Cerebellar nuclear complex (tissue), 1 donor: ENCODE measurements at places on chromosomes 16 and 17.
A peak's percentile ranks its signal among the peaks of the same experiment; 100 is the strongest.

DNA sequence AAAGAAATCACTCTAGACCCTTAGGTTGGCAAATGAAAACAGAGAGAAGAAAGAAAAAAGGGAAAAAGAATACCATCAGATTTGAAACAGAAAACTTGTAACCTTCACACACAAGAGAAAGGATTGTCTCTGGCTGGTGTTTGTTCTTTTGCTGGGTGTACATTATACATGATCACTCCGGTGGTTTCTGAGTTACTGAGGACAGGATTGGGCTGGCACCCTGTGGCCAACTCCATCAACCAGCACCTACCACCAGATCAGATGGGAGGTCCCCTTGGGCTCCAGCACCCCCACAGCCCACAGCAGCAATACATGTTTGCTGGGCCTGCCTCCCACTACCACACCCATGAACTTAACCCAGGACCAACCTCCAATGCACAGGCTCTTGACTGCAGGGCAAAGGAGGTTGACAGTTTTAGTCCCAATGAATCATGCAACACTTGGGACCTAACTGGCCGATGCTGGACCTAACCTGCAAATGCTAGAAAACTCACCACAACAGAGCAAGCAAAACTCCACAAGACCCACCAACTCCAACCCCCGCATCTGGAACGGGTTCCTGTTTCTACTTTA is 308.3 kb downstream of the SOX9 start:
- DNase-seq, result no peak

- peak; percentile 5 for DNase-seq
Measured at GRCh38 chr17:35849469-35850348, 19.0 kb downstream of the HEATR9 start.

- no peak for DNase-seq
Measured at GRCh38 chr17:69246726-69247375, 18.2 kb upstream of the ABCA10 start.

- DNase-seq, result no peak
Measured at GRCh38 chr16:88363239-88363891, 19.4 kb upstream of the ZNF469 start.

DNA sequence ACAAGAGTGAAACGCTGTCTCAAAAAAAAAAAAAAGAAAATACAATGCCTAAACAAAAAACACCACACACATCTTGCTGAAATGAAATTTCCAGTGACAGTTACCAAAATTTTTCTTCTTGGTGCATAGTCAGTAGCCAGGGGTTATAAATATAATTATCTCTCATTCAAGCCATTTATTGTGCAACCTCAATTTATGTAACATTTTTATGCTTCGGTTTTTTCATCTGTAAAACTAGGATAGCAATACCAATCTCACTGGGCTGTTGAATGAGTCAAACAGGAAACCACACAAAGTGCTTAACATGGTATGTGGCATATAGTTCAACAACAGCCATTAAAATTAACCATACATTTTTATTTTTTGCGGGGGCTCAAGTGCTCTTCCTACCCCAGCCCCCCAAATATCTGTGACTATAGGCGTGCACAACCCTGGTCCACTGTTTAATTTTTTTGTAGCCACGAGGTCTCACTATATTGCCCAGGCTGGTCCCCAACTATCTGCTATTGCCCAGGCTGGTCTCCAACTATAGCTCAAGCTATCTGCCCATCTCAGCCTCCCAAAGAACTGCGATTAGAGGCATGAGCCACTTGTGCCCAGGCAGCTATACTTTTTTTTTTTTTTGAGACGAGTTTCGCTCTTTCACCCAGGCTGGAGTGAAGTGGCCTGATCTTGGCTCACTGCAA is 2.6 kb downstream of the COG4 start:
- no peak for DNase-seq

GRCh38 chr16:54931120-54932014 is 702 bp downstream of the IRX5 start:
- DNase-seq, result no peak
